Kidney epithelial cell (primary cell): ENCODE measurements at places on chromosomes 13 and 19. TPM values are rescaled to one million over a fixed set of nuclear protein-coding genes. Genes with fewer than 3 reads are reported as not detected.

MEIS3 gene
- total RNA-seq, result 2.3 and 8.6 TPM in 2 replicates

FUT1 gene
- 10.4 and 12.3 TPM in 2 replicates for total RNA-seq

DNA sequence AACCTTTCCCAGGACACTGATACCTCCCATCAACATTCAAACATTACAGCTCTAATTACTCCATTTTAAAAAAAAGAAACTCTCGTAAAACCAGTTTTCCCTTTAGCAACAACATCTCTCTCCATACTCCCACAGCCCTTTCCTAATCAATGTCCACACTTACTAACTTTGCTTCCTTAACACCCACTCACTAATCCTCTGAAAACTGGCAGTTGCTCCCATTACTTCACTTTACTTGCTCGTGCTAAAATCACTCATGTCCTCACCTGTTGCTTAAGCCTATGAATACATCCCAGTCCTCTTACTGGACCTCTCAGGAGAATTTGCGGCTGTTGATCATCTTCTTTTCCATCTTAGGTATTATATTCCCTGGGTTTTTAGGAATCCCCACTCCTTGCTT lies 44.8 kb downstream of the RBM26 start:
- DNase-seq, result no peak

DNA sequence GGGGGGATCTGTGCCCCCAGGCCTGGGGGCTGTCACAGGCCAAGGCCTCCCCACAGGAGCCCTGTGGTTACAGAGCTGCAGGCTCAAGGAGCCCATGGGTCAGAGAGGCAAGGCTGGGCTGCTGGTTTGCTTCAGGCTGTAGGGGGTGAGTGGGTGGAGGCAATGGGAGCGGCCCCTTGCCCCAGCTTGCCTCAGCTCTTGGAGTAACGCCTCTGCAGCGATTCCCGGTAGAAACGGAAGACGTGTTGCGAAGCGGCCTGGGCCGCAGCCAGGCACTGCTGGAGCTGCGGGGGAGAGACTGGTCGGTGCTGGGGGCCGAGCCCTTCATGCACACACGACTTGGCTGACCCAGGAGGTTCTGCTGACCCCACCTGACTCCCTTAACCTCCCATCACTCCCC lies 10.1 kb downstream of the TMEM91 start:
- no peak for DNase-seq

DNA sequence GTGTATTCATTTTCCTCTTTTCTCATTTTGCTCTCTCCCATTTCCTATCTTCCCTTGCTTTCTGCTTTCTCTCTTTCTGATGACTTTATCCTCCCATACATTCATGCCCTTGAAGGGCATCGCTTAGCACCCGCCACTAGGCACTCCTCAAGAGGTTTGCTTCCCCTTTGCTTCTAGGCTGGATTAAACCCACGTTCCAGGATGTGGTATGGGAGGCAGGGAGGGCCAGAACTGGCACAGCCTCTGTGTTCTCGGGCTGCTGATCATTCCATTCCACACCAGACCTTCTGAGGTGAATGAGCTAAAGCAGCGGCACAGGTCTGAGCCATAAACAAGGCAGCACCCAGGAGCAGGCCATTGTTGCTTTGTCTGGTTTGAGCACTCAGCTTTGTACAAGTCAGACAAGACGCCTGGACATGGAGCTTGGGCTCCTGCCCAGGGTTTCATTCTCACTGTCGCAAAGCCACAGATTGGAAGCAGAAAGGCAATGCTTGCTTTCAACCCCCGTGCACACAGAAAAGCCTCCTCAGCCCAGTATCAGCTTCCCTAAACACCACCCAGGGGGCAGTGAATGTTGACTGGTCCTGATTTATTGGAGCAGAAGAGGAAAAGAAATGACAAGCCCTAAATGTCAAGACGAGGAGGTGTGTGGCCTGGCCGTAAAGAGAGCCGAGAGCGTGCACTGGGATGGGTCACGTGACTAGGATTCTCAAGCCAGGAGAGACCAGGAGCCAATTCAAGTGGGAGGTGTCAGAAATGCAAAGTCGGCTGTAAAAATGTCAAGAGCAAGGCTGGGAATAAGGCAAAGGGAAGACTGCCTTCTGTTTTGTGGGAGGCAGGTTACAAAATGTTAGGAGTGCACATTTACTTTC lies 218.0 kb upstream of the SERP2 start:
- DNase-seq, result no peak

GRCh38 chr13:21668732-21669275 lies 2.1 kb upstream of the FGF9 start:
- no peak for DNase-seq

DNA sequence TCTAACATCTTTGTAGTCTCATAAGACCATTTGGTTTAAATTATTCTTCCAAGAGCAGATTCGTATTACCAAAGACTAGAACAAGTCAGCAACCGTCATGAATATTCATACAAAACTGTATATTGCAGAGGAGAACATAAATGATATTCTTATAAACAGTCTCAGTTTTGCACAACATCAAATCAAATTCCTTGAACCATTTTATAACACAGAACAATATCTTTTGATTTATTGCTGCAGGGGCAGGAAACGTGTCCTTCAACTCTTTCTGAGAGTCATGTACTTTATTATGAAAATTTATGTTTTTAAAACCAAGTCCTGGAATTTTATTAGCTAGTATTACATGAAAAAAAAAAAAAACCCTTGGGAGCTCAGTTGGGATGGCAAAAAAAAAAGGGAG lies 26.2 kb downstream of the SIGLECL1 start:
- no peak for DNase-seq

DNA sequence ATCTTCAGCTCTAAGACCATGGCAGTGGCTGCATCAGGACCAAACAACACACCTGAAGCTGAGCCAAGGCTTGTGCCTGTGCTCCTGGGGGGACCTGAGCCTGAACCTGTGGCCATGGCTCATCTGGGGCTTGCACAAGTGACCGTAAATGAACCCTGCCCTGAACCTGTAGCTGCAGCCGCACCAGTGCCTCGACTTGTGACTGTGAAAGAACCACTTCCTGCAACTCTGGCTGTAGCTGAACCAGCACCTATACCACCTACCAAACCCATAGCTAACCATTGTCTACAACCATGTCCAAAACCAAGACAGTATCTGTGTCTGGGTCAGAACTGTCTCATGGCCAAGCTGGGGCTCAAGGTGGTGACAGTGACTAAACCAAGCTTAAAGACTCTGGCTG lies 28.2 kb upstream of the SDHAF1 start:
- no peak for DNase-seq
